Esophagus squamous epithelium (tissue), 5 donors: ENCODE measurements at places on chromosomes 6 and 20.

DNA sequence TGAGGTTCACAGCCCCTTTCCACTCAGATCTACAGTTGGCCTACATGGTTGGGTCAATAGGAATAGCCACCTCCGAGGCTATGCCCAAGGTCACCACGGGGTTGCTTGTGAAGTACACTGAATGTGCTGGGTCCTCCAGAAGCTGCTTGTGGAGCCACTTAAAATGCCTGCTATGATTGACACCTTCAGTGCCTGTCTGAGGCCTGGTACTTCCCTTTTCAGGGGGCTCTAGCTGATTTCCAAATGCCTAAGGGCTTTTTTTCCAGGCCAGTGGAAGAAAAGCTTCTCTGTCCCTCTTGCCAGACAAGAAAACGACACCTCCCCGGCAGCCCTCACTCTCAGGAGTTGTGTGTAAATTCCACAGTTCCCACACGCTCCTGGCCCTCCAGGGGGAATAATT is 6.3 kb upstream of the NXT1 start:
- DNase-seq, result no peak

GRCh38 chr6:30557683-30557981 is 537 bp downstream of the PRR3 start:
- no peak for DNase-seq

DNA sequence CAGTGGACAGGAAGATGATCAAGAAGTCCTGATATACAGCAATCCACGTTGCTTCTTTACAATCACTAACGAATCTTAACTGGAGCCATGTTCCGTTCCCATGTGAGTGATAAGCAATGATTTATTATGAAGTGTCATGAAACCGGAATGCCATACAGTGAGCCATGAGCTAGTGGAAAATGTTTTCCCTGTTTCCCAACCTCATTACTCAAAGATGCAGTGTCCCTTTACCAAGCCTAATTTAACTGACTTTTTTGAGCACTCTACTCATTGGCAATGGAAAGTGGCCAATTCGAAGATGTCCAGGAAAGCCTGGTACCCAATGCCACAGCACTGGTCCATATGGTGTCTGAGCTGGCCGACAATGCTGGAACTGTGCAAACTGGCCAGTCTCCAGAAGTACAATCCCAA is 148.3 kb downstream of the ZNF217 start:
- DNase-seq, result no peak

GRCh38 chr20:56376331-56376730 is 15.7 kb downstream of the AURKA start:
- DNase-seq, result no peak

DNA sequence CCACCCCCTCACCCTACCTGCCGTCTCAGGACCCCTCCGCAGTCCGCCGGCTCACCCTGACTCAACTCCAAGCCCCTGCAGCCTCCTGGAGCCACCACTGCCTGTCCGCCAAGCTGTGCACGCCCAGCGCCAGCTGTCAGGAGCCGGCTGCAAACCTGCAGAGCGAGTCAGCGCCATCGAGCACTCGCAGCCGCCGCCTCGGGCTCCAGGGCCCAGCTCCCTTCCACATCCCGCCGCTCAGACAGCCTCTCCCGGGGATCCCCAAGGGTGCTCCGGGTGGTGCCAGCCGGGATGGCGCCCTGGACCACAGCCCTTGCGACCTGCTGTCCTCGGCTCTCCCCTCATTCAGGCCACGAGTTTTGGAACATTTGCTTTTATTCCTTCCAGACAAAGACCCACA is 4.3 kb downstream of the TNNC2 start:
- DNase-seq, result no peak
